ENCODE measurements at places on chromosomes 2 and 18. TPM values are rescaled to one million over a fixed set of nuclear protein-coding genes. Genes with fewer than 3 reads are reported as not detected.
A peak's percentile ranks its signal among the peaks of the same experiment; 100 is the strongest.

GRCh38 chr2:100674666-100675065, 111.9 kb downstream of the PDCL3 start:
- no peak for DNase-seq

Gene LIPG
- total RNA-seq = 5.0 TPM

- no peak for DNase-seq
Measured at GRCh38 chr18:21599585-21600525, 649 bp downstream of the ESCO1 start.

DNA sequence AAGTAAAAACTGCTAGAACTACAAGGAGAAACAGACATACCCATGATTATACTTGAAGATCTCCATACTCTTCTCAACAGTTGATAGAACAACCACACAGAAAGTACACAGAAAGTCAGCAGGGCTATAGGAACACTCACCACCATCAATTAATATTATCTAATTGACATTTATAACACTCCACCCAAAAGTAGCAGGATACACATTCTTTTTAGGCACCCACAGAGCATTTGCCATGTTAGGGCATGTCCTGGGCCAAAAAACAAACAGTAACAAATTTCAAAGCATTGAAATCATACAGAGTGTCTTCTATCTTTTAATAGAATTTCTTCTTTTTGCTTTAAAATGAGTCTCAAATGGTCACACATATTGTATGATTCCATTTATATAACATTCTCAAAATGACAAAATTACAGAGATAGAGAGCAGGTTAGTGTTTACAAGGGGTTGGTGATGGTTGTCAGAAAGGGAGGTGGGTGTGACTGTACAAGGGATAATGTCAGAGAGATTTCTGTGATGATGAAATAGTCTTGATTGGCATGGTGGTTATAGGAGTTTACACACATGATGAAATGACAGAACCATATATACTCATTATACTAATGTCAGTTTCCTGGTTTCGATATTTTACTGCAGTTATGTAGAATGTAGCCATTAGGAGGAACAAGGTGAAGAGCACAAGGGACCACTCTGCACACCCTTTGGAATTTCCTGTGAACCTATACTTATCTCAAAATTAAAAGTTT, 82.8 kb downstream of the NCK2 start:
- DNase-seq = no peak

GRCh38 chr18:22658318-22658717, 240.6 kb upstream of the CTAGE1 start:
- no peak for DNase-seq

Gene DUSP2
- 18.5 TPM for total RNA-seq

DNA sequence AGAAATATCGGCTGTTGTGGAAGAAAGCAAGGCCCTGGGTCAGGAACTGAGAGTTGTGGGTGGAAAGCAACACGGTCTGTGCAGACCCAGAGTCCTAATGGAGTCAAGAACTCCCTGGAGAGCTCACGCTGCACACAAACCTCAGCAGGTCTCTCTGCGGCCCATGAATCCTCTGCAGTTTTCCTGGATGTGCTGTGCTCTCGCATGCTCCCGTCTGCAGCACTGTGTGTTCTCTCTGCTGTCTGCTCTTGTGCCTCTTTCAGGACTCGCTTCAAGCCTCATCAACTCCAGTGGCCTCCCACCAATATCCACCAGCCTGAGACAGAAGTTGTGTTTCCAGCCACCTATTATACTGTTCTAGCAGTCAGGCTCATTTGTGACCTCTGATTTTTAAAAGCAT, 24.3 kb downstream of the RNU4ATAC start:
- DNase-seq = no peak

DNA sequence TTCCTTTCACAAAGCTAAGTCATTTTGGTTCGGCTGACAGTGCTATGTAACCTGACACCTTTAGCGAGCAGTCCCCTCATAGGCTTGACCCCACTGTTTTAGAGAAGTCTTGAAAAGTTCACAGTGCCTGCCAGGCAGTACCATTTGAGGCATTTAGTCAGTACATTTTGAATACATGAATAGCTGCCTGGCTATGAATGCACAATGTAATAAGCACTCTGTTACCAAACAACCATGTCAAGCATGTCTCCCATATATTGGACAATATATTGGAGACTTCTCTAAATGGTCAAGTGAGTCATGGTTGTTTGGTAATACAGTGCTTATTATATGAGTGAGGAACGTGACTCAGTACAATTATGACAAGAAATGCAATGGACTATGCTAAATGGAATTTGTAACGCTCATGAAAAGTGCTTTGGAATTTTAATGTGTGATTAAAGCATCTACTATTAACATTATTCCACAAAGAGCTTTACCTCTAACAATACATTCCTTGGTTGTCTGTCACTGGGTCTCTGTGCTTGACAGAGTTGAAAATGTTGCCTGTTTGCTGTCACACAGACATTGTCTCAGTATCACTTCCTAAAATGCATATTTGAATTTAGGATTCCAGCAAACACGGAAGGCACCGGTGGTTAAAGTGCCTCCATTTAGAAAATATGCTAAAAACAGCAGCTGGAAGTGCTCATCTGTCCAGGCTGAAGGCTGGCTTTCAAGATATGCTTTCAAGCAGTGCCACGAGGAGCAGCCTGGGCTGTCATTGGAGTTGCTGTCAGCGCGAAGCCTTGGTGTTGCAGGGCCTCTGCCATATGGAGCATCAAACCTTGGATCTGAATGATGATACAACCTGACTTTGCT, 458.6 kb downstream of the FBXO15 start:
- DNase-seq = no peak

DNA sequence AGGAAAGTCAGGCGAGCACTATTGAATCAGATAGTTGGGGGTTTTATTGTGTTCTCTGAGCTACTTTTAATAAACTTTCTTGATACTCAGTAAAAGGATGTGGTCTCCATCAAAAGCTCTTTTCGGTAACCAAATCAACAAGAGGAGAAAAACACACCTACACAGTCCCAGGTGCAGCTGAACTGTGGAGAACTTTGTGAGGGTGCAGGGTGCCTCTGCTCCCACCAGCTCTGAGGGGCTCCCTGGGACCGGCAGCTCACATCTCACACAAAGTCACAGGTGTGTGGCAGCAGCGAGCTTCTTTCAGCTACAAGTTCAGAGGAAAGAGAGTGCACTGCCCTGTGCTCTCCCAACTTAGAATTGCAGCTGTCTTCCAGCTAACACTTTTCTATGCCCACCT, 650.4 kb downstream of the RNF144A start:
- DNase-seq = no peak

- no peak for DNase-seq
Measured at GRCh38 chr18:22691946-22692710, 241.0 kb upstream of the RBBP8 start.

DNA sequence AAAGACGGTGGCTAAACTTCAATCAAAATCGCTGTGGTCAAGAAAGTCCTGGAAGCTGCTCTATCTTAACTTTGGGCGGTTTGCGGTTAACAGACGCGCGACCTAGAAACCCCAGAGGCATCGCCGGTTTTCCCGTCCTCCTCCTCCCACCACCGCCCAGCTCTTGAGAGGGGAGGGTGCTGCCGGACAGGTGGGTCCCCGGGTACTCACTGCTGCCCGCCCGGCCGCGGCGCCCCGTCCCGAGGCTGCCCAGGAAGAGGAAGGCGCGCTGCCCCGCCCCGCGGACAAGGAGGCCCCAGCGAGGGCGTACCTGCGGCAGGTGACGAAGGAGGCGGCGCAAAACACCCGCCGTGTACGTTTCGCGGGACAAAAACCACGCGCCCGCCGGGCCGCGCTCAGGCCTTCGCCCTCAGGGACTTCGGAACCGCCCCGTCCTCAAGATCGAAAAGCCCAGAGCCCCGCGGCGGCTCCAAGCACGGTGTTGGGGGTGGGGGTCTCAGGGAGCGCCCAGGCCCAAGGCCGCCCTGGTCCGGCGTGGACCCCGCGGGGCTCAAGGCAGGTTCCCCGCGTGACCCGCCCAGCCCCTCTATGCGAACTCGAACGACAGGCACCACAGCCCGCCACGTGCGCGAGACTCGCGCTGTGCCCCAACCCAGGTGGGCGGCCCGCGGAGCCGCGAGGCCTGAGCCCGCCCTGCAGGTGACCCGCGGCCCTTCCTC, at the start of gene SH3YL1:
SH3YL1 (minus strand) TSS at position 259 of the 719 bp plus-strand sequence; CDS start at position 211, 48 bp downstream.
- no peak for DNase-seq

DNA sequence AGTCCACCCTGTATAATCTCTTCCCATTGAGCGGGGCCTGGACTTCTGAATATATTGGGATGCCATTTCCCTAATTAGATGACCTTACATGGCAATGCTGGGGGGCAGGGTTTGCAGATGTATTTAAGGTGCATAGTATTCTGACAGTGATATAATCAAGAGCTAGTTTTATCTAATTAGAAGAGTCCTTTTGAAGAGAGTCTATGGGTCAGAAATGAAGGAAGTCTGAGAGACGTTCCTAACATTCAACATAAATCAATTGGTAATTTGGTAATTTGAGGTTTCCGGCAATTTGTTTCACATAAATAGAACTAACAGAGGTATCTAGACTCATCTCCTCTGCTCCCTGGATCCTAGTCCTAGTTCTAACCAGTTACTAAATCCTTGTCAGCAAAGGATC, 25.7 kb upstream of the UXS1 start:
- no peak for DNase-seq

DNA sequence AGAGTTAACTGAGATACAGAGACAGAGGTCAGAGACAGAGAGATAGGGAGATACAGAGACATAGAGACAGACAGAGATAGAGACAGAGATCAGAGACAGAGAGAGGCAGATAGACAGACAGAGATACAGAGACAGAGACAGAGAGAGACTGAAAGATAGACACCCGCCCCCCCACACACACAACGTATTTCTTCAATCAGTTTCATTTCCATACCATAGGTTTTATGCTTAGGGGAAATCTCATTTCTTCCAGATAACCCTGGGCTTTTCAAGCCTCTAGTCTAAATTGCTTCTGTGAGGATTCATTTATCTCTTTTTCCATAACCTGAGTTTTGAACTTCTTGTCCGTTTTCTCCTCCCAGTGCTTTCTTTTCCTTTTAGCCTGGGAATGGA, 94.6 kb downstream of the CD8B2 start:
- no peak for DNase-seq

DNA sequence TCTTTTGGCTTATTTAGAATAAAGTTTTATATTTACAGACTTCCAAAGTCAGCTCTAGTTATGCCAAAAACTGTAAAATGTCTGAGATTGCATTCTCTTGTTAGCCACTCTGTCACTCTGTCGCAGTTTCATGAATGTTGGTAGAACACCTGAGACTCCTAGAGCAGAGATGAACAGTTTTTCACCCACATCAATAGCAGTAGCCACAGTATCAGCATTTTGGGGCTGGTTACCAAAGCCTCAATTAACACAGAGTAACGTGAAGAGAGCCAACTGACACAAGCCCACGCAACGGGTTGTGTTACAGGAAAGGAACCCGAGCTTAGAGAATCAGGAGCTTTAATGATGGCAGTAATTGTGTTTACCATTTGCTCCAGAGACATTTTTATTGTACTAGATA, 443.0 kb upstream of the SLC39A10 start:
- DNase-seq = no peak

DNA sequence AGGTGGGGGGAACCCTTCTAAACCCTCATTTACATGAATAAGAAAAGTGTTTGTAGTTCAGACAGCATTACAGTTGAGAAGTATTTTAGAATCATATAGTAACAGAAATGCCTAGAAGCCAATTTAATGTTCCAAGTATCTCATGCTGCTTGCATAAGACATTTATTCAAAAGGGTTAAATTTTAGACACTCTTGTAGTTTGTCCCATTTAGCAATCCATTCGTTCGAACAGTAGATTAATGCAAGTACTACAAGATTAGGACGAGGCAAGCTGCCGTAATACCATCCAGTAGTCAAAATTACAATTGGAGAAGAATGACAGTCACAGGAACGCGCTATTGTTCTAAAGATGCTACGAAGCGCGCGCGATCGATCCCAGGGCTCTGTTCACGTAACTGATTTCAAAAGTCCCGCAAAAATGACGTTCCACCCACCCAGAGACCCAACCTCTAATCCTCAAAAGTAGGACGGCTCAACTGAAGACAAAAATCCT, 1.2 kb downstream of the TMEM237 start:
- no peak for DNase-seq

- DNase-seq = peak; percentile 63
Measured at GRCh38 chr2:173831312-173832229, 133.6 kb downstream of the SP3 start.

GRCh38 chr2:43274055-43274454, 47.6 kb upstream of the ZFP36L2 start:
- DNase-seq = no peak

GRCh38 chr18:29259838-29260237, 1082.9 kb upstream of the CDH2 start:
- no peak for DNase-seq

GRCh38 chr2:80169811-80170594, 134.5 kb downstream of the LRRTM1 start:
- no peak for DNase-seq

GRCh38 chr2:228938629-228939028, 332.5 kb downstream of the PID1 start:
- DNase-seq = no peak

GRCh38 chr2:30580391-30580790, 133.3 kb downstream of the LCLAT1 start:
- DNase-seq = no peak

DNA sequence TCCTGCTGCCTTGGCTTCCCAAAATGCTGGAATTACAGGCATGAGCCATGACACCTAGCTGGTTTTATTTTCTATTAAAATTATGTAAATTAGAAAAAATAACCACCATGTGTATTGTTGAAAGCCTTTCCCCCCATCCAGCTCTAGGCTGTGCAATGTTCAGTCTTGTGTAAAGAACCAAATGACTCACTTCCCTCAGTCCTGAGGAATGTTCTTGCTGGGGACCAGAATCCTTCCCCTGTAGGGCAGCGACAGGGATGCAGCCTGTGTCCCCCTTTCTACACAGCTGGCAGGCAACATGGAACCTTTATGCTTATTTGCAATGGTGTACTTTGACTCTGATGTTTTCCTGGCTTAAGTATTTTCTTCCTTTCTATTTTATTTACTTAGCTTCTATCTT, 29.4 kb downstream of the AOX1 start:
- DNase-seq = no peak

- DNase-seq = no peak
Measured at GRCh38 chr2:5175231-5175630, 517.0 kb upstream of the SOX11 start.

- DNase-seq = no peak
Measured at GRCh38 chr18:8705238-8705960, at the start of gene MTCL1. TSS of gene MTCL1 (plus strand) at chr18:8705556. CDS start at chr18:8705661, 105 bp downstream.

GRCh38 chr18:25594351-25594750, 242.4 kb upstream of the ZNF521 start:
- DNase-seq = no peak

DNA sequence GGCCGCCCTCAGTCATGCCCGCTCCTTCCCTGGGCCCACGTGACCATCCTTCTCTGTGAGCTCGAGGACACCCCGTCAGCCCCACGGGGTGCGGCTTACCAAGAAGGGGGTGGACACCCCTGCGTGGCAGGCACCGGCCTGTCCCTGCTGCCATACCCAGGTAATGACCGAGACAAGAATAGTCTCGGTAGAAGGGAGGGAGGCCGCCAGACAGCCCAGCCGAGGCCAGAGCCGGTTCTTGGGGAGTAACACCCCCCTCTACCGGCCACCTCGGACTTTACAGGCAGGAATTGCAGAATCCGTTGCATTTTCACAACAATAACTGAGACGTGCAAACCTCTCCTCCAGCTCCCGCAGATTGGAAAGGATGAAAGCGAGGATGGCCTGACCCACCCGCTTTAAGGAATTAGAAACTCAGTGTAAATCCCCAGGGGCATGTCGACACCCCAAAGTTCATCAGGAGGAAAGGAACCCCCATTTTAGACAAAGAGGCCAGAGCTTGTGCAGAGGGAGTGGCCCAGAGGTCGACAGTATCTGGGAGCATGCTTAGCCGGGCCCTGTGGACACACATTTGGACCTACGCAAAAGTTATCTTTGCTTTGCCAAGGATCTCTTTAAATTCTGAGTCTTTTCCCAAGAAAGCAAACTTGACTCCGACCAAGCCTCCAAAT, 60.1 kb upstream of the GLI2 start:
- peak; percentile 33 for DNase-seq

Gene OSBPL1A
- total RNA-seq = 53.3 TPM
